ENCODE measurements at places on chromosomes 13 and 19.

DNA sequence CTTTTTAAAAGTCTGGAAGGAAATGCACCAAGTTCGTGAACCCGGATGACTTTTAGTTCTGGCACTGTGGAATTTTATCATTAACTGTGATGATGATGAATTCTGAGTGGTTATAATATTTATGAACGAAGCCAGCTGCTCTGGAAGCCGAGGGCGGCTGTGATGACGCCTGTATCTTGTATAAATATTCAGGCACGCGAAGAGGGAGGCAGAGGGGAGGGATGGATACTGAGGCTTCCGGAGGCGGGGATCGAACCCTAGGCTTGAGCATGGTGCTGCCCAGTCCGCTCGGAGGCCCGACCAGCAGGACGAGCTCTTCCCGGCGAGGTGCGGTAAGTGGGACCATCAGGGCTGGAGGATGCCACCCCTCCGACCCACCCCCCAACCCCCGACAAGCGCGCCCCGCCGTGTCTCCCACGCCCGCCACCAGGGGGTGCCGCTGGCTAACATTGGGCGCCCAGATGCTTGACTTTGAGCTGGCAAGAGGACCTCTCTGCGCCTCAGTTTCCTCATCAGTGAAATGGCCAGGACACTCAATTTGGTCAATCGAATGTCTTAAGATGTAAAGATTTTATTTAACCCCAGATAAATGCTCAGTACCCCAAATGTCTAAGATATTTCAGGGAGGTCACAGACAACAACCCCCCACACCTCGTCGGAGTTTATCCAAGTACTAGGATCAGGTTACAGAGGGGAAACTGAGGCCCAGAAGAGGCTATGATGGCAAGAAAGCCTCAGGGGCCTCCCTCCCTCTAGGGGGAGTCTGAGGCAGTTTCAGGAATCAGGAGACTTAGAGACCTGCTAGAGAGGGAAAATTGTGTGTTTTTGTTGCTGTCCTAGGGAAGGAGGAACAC lies 4.5 kb upstream of the RAB3A start:
- DNase-seq = no peak

DNA sequence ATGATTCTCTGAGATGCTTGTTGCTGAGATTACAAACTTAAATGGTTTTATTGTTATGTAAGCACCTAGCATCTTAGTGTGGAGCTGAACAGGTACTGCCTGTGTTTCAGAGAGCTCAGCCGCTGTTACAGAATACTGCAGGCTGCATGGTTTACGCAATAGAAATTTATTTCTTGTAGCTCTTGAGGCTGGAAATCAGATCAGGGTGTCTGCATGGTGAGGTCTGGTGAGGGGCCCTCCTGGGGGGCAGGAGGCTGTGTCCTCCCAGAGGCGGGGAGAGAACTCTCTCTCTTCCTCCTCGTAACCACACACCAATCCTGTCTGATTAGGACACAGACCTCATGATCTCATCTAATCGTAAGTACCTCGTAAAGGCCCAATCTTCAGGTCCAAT lies 13.1 kb downstream of the ATP11A start:
- no peak for DNase-seq

DNA sequence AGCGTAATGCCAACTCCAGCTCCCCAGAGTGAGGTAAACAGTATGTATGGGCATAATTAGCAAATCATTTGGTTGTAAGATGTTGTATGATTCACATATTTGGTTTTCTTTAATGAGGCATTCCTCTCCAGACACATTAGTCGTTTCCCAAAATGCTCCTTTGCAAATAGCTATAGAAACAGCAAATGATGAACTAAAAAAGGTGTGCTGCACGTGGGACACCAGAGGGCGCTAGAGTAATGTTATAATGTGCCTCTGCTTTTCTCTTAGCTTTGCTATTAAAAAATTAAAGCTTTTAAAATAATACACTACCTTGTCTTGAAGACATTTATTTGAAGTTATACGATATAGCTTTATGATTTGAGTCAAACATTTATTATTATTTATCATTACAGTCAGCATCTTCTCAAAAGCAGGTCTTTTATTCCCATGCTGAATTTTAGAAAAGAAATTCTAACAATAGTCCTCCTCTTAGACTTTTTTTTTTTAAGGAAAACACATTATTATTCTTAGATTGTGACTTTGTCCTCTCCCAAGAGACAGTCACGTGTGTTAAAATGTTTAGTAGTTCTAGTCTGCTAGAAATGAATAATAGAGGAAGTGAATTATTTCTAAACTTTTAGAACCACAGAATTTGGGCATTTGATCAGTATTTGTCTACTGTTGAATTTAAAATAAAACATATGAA lies 121.6 kb upstream of the FRY start:
- DNase-seq = peak; percentile 57

DNA sequence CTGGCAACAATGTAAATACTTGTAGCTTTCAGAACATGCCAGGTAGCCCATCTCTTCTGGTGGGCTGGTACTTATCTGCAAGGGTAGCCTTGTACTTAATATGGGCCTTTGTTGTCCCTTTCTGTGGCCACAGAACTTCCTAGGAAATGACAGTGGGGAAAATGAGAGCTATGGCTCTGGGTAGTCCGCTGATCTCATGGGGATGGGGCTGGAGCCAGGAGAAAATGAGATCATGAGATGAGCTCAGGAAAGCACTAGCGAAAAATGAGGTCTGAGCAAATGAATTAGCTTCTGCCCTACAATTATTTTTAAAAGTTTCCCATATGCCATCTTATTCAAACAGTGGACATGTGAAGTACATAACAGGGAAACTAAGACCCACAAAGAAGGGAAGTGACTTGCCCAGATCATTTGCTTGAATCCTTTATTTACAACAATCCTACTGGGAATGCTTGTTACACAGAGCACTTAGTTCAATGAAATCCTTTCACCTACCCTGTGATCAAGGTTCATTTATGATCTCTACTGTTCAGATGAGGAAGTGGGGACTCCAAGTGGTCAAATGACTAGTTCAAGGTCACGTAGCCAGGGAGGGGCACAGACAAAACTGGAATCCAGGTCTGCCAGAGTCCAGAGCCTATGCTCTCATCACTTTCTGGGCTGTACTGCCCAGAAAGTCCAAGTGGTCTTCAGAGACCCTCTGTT lies 87.1 kb downstream of the PTPRS start:
- no peak for DNase-seq

- no peak for DNase-seq
Observed at GRCh38 chr13:29548722-29549121, 46.8 kb downstream of the SLC7A1 start.

- no peak for DNase-seq
Observed at GRCh38 chr13:113802761-113803160, 43.7 kb downstream of the TMEM255B start.

DNA sequence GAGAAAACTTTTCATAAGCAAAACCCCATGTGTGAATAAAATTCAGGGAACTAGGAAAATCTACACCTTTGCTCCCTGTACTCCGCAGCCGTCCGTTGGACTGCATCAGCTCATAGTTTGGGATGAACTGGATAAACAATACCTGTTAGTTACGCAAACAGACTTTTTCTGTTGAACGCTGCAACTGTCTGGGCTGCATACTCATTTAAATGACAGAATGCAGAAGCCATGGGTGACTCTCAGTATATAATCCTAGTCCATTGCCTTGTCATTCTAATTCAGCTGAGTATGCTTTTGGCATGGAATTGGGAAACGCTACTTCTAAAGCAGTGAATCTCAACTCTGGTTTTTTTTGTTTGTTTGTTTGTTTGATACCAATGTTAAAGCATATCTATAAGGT lies 151.6 kb downstream of the SLITRK1 start:
- no peak for DNase-seq

DNA sequence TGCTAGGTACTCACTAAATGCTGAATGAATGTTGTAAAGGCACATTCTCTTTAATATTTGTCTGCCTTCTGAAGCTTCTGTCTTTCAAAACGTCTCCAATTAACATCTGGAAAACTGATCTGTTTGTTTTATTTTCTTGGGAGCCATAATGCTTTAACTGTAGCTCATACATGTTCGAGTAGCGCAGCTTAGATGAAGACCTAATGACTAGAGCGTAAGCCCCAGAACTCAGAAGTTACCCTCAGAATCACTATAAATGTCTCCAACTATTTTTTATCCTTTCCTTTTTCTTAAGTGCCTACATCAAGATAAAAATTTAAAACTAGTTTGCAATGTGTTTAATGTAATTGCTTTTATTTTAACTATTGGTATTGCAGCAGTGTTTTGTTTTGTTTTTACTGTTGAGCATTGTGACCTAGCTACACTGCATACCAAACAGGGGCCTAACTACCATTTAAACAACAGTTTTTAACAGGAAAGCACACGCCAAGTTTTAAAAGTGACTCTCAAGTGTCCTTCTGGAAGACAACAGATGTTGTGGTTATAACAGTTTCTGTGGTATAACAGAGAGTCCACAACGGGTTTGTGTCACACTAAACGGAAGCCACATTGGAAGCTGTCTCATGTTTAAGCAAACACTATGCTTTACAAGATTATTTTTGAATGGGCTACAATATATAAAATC lies 42.0 kb downstream of the MRPL57 start:
- no peak for DNase-seq

DNA sequence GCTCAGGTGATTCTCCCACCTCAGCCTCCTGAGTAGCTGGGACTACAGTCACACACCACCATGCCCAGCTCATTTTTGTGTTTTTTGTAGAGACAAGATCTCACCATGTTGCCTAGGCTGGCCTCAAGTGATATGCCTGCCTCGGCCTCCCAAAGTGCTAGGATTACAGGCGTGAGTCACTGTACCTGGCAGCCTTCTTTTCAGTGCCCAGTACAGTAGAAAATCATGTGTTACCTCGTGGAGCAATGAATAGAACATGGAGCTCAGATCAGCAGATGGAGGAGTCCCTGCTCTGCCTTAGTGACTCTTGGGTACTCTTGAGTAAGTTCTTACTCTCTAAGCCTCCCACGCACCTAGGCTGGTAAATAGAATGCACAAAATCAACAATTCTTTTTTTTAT lies 44.7 kb downstream of the THSD1 start:
- no peak for DNase-seq

- peak; percentile 53 for DNase-seq
Observed at GRCh38 chr19:19385896-19386869, 19.3 kb upstream of the GATAD2A start.

DNA sequence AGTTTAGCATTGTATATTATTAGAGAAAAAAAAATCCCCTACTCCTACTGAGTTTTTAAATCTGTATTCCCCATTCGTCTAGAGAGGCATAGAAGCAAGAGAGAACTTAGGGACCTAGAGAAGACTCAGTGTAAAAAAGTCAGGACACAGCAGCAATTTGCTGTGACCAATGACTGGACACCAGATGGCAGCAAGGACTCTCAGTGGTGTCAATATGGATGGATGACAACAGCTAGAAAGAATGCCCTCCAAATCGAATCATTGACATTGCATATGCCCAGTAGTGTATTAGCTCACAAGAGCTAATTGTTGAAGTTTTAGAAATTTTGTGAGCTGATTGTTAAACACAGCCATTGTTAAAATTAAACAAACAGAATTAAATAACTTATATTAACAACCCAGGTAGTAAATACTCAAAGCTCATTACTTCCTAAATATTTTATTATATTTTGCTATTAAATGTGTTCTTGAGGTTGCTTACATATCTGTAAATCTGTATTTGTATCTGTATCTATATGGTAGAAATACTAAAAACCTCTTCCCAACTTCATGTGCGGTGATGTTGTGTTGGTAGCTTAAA lies 43.9 kb downstream of the SIAH3 start:
- no peak for DNase-seq

- DNase-seq = no peak
Observed at GRCh38 chr13:43285933-43286597, 262.7 kb downstream of the DNAJC15 start.

DNA sequence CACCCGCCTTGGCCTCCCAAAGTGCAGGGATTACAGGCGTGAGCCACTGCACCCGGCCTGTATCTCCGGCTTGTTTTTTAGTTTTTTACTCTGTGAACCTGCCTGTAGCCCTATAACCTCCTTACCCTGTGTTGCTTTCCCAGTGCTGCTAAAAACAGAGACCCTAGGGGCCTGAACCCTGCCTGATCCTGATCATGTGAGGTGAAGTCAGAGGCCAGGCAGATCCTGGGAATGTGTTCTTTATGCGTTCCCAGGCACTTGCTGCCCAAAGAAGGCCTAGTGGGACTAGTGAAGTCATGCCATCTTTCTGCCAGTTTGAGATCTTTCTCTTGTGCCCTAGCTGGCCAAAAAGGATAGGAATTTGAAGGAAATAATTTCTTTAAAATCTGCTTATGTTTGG lies 4.6 kb downstream of the UBA2 start:
- no peak for DNase-seq

DNA sequence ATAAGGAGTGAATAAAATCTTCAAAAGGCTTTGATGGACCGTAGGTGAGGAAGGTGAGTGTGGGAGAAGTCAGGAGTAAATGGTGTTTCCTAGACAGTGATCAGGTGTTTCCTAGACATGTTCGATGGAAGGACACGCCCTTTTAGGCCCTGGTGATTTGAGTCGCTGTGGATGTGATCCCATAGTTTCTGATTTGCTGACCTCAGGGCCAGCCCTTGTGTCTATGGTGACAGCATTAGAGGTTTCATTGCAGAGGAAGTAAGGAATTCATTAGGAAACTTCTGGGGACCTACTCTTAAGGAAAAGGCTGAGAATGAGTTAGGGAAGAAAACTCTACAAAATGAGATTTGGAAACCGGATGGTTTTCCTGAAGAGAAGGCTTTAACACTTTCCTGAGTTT lies 31.5 kb upstream of the RNF113B start:
- DNase-seq = no peak

DNA sequence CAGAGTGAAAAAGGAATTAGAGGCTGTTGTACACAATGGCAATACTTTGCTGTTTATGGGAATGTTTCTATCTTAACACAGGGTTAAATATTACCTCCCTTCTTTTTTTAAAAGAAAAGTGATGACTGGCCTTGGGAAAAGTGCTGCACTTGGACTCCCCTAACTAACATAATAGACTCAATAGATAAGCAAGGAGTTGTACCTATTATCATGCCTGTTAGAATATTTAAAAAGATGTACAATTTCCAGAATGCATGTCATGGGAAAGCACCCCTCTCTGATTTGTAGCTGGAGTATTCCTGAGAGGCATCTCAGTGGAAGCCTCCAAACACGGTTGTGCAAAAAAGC lies 79.3 kb upstream of the GPC6 start:
- no peak for DNase-seq

- no peak for DNase-seq
Observed at GRCh38 chr13:105232439-105232838, 1303.0 kb downstream of the EFNB2 start.

DNA sequence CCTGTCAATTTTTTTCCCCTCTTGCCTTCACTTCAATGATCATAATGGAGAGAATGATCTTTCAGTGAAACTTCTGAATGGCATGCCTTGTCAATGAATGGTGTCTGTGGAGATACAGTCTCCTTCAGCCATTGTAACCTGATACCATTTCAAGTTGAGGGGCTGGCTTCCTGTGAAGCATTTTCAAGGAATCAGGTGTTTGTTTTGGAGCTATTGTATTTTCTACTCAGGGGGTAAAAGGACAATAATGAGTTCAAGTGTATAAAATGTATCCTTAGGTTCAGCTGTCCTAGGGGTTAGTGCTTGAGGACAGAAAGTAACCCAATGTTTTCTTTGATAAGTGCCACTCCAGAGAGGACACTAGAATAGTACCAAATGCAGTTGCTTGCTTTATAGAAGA lies 23.8 kb upstream of the CBY2 start:
- DNase-seq = no peak

Data from CD4-positive, alpha-beta T cell treated with Interleukin-6 at 100 ng/mL for 8 hours (primary cell).